ENCODE measurements at places on chromosomes 7 and 10. TPM values are rescaled to one million over a fixed set of nuclear protein-coding genes. Genes with fewer than 3 reads are reported as not detected.

DNA sequence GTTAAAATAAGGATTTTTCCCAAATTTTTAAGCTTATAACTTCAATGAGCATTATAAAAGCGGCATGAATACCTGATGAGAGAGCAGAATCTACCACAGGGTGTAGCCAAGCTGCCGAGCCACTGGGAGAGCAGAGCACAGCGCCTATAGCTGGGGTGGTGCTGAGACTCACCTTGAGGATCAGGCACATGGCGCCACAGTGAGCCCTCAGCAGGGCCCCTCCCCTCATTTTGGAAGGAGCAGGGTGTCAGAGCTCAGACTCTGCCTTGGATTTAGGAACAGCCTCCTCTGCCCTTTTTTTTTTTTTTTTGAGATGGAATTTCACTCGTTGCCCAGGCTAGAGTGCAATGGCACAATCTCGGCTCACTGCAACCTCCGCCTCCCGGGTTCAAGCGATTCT, 118.6 kb downstream of the SRPK2 start:
- DNase-seq, result no peak
- H3K4me1 ChIP-seq, result peaks cover 41% of the 10 kb centered on the region
- no peak overlapping the region for H3K4me3 ChIP-seq
- H3K36me3 ChIP-seq, result no peaks in the 10 kb centered on the region
- peak overlapping the region; percentile 95 for H3K27ac ChIP-seq

GRCh38 chr7:92671505-92672169, 81.4 kb upstream of the FAM133B start:
- peaks cover 26% of the 10 kb centered on the region for H3K4me1 ChIP-seq
- H3K27me3 ChIP-seq, result no peaks in the 10 kb centered on the region
- no peak for DNase-seq
- H3K27ac ChIP-seq, result no peak overlapping the region

DNA sequence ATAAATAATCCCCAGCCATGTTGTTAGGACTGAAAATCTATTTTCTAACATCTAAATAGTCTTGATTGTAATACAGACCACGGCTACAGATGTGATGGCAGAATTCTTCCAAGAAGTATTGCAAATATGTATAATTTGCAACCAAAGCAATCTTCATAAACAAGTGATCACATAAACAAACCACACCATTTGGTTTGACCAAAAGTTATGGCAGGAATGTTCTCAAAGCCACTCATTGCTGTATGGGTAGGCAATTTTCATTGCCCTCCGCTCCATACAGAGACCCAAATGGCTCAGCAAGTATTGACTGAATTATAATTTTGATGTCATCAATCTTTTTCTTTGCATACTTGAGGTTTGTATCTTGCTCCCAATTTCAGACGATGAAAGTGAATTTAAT, 19.0 kb upstream of the RHOBTB1 start:
- H3K27me3 ChIP-seq, result no peaks in the 10 kb centered on the region
- H3K4me1 ChIP-seq, result peaks cover 32% of the 10 kb centered on the region
- no peak for DNase-seq
- H3K4me3 ChIP-seq, result no peak overlapping the region
- no peaks in the 10 kb centered on the region for H3K36me3 ChIP-seq

- H3K4me1 ChIP-seq, result peaks cover 8% of the 10 kb centered on the region
- H3K36me3 ChIP-seq, result no peaks in the 10 kb centered on the region
- no peak for DNase-seq
- H3K27ac ChIP-seq, result no peak overlapping the region
Observed at GRCh38 chr7:81819861-81820260, 50.0 kb upstream of the HGF start.

- no peaks in the 10 kb centered on the region for H3K36me3 ChIP-seq
- no peak overlapping the region for H3K4me3 ChIP-seq
- peaks cover 18% of the 10 kb centered on the region for H3K27me3 ChIP-seq
- H3K27ac ChIP-seq, result no peak overlapping the region
- peaks cover 2% of the 10 kb centered on the region for H3K4me1 ChIP-seq
Observed at GRCh38 chr7:138064856-138065357, 11.4 kb upstream of the AKR1D1 start.

The PRSS1 gene
- not detected for total RNA-seq
